ENCODE measurements at places on chromosomes 2 and 18.

DNA sequence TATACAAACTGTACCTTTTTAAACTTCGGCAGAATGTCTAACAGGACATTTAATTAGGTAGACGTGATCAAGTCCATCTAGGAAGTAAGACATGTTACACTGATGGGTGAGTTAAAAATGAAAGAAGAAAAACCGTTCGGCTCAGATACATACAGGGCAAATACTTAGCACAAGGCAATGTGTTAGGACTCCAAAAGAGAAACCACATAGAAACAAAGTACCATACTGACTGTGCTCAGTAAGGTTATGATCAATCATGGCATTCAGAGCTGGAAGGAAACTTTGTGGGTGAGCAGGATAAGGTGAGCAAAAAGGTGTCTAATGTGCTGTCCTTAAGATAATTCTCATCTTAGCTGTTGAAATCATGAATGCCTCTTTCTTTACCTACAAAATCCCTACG is 211.9 kb downstream of the STK39 start:
- no peak for DNase-seq

GRCh38 chr18:42401131-42401673 is 446.2 kb downstream of the PIK3C3 start:
- DNase-seq: no peak

- DNase-seq: peak; percentile 28
Observed at GRCh38 chr2:178819147-178819875, 12.1 kb upstream of the TTN start.

- DNase-seq: no peak
Observed at GRCh38 chr18:11366410-11366809, 217.0 kb upstream of the PIEZO2 start.

- DNase-seq: no peak
Observed at GRCh38 chr2:8087480-8087840, 594.4 kb upstream of the ID2 start.

DNA sequence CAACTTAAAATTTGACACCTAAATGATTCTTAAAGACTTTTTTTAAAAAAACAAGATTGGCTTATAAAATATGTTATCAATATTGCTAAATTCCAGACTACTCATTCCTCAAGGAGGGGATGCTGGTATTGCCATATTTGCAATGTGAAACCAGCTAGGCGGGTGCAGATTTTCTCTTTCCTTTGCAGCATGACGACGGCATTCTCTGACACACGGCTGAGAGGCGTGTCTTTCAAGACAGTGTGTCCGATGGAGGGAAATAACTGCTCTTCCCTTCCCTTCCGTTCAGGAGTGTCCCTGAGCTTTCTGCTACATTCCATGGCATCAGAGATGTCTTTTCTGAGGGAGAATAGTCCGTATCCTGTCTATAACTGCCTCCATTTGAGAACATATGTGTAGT is 38.2 kb upstream of the CNGA3 start:
- DNase-seq: no peak

GRCh38 chr2:158478816-158479215 is 22.1 kb downstream of the PKP4 start:
- DNase-seq: no peak

- DNase-seq: no peak
Observed at GRCh38 chr2:160432633-160433032, 61.0 kb downstream of the RBMS1 start.

DNA sequence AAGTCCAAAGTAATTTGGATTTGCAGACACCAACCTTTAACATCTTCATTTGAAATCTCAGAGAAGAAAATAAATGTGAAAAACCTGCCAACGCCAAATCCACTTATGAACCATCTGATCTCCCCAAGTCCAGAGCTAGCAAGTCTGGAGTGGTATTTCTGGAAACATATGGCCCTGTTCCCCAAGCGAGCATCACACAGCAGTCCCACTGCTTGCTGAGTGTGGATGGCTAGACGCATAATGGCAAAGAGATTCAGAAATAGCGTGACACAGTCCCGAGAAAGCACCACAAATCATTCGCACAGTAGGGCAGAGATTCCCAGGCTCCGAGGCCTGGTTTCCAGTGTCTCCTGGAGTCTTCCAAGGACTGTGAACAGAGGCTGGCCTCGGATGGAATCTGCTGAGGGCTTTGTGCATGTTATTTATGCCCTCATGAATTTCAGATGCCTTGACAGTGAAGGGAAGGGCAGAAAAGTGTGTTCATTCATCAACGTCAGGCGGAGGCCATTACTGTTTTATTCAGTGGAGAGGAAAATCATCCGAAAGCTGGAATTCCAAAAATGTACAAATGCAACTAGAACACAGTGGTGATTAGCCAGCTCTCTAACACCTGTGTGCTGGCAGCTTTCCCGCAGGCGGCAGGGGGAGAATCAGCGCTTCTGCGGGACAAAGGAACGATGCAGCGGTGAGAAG is 417.0 kb downstream of the EIPR1 start:
- DNase-seq: no peak

GRCh38 chr2:209495855-209496585 is 72.2 kb downstream of the MAP2 start:
- no peak for DNase-seq

DNA sequence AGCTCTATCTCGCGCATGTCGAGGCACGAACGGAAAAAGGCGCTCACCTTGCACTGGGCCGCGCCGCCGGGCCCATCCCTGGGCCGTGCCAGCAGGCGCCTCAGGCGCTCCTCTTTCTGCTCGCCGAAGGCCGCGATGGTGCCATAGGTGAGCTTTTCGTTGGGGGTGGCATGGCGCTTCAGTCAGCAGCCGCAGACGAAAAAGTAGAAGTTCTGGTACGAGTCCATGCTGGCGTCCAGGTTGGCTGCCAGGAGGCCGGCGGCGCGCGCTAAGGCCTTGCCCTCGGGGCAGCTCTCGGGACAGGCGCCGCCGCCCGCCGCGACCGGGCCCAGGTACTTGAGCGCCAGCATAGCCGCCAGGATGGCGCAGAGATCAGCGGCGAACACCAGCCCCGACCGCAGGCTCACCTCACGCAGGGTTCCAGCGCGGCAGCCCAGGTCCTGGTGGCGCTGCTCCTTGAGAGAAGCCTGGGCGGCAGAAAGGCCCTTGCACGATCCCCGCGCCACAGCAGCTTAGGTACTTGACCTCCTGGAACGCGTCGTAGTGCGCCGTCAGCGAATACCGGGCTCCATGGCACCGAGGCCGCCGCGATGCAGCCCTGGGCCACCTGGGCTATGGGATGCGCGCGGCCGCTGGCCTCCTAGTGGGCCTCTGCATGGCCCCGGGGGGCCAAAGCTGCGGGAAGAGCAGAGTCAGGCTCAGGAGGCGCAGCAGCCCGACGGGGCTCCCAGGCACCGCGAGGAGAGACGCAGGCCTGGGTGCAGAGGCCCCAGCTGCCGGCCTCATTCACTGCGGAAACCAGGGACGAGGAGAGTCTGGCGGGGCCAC is 12.8 kb downstream of the ALPG start:
- no peak for DNase-seq

DNA sequence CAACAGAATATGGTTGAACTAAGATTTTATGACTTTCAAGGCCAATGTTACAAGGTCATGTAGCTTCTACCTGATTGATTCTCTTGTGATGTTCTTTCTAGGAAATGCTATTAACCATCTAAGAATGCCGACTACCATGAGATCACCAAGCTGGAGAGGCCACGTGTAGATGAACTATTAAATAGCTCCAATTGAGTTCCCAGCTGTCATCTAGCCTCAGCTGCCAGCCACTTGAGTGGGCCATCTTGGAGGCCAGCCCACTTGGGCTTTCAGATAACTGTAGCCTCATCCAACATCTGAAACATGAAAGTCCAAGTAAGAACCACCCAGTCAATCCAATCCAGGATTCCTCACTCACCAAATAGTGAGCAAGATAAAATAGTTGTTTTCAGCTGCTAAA is 376.9 kb upstream of the TMEFF2 start:
- DNase-seq: no peak

- DNase-seq: no peak
Observed at GRCh38 chr2:49582946-49583345, 428.6 kb upstream of the FSHR start.

DNA sequence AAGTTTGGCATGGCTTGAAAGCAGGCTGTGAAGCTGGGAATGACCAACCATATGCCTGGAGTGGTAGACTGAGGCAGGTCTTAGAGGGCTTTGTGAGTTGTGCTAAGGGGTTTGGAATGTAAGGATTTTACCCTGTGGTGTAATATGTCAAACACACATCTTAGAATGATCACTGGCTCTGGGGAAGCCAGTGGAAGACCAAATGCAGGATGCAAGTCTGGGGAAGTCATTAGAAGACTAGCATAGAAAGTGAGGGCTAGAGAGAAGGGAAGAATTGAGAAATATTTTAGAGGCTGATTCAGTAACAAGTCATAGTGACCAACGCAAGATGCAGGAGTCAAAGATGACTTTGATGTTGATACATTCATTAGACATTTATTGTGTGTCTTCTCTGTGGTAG is 3.5 kb upstream of the FHOD3 start:
- DNase-seq: no peak

GRCh38 chr2:119950966-119951365 is 61.9 kb upstream of the EPB41L5 start:
- no peak for DNase-seq

DNA sequence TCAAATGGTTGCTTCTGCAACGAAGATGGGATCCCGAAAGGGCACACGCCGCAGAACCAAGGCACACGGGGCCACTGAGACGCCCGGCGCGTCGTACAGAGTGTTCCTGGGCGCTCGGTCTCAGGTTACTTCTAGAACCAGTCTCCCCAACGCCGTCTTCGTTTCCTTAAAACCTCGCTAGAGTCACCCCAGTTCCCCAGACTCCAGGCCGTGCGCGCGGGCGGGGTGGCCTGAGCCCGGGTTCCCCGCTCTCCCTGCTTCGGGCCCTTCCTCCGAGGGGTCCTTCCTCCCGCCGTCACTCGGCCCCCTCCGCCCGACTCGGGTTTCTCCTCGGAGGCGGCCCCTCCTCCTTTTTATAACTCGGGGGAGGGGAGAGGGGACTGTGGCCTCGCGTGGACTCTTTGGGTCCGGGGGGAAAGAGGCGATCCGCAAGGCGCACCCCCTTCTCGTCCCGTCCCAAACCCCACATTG is 774 bp upstream of the FZD7 start:
- no peak for DNase-seq

DNA sequence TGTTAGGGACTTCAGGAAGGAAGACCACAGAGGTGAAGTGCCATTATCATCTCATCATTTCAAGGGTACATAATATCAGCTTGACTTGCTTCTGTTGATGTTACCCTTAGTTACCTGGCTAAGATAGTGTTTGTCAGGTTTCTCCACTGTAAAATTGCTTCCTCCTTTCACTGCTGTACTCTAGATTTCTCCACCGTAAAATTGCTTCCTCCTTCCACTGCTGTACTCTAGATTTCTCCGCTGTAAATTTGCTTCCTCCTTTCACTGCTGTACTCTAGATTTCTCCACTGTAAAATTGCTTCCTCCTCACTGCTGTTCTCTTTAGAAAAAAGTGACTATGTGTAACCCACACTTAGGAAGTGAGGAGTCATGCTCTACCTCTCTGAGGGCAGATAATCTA is 1460.3 kb downstream of the SUCLG1 start:
- peak; percentile 67 for DNase-seq

DNA sequence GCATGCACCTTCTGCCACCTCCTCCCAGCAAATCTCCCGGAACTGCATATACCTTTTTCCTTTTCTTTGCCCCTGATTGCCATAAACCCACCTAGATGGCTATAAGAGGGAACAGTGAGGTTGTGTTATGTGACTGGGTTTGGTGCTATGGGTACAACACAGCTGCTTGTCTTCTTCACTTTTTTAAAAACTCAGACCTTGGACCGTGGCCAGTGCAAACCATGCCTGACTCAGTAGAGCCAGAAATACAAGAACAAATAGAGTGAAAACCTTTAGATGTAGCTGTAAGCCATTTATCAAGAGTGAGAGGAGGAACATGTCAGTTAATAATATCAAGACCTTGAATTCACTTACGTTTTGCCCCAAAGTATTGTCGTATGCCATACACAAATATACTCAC is 267.4 kb upstream of the CHAC2 start:
- DNase-seq: no peak

DNA sequence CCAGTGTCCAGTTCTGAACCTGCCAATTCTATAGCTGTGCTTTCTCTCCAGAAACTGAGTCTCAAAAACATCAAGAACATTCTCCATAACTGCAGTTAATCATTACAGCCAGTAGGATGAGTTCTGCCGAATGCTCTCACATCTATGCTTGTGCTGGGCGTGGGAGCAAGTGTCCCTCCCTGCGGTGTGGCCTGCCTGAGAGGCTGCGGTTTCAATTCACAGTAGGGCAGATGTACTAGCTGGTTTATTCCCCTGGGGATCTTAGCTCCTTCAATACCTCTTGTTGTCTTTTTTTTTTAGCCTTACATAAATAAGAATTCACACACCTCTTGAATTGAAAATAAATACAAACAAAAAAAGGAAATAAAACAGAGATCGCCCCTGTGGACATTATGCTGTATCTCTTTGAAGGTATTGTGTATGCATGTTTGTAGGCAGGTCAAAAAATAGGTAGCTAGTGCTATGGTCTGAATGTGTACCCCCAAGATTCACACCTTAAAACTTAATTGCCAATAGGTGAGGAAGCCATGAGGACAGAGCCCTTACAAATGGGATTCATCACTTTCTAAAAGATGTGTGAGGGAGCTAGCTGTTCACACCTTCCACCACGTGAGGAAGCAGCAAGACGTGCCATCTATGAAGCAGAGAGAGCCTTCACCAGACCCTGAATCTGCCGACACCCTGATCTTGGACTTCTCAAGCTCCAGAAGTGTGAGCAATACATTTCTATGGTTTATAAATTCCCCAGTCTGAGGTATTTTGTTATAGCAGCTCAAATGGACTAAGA is 74.3 kb downstream of the BCL2L11 start:
- DNase-seq: no peak

DNA sequence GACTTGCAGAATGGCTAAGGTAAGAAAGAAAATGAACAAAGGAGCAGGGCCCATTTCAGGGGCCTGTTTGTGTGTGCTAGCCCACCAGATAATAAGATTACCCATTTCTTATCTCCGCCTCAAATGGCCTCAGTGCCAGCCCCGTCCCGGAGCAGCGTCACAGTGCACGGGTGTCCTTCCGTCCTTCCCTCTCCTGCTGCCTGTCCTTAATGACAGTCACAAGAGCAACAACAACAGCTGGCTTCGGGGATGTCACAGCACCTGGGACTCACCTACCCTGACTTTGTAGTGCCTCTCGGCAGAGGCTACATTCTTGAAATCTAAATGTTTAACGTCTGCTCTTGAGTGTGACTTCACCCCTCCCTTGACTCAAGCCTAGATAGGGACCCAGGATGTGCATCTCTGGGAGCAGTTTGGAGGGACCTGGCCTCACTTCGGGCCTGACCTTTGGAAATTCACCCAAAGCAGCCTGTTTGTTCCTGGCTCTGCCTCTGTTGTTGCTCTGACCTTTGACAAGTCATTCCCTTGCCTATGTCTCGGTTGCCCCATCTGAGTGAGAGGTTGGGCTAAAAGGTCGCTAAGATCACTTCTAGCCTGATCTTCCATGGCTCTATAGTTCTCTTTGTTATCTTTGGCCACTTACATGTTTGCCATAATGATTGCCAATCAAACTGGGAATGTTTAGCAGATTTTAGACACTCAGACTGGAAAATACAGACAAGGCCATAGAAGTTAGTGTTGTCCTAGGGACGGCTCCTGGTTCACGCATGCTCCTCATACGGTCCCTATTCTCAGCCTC is 122.5 kb downstream of the KLHL29 start:
- no peak for DNase-seq
